A549 (cell line): ENCODE measurements at places on chromosomes 16 and 17.
A peak's percentile ranks its signal among the peaks of the same experiment; 100 is the strongest.

DNA sequence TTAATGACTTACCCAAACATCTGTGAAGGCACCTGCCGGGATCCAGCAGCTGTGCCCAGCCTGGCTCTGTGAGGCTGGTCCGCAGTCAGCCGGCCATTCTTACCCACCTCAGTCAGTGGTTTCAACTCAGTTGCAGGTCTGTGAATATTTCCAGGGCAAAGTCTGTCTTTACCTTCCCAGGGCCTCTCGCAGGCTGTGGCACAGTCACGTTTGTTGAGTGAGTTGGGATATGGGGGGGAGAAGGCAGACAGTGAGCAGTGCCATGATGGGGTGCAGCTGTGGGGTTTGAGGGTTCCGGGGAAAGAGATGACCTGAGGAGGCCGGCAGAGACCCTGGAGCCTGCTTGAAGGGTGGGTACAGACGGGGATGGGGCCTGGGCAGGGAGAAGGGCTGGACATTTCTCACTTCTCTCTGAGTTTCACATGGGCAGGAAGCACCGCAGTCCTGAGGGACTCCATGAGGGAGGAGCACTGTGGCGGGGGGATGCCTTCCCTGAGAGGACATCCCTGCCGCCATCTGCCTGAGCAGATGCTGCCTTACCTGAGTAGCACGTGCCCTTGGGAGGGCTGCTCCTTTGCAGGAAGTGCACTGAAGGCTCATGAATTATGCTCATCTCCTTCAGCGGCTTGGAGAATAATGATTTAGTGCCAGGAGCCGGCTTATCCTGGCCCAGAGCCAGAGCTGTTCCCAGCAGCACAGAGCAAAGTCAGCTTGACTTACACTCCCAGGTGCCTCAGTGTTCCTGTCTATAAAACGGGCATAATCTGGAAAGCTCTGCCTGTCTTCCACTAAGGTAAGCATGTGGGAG, 48.1 kb downstream of the KSR1 start:
- DNase-seq, result no peak

DNA sequence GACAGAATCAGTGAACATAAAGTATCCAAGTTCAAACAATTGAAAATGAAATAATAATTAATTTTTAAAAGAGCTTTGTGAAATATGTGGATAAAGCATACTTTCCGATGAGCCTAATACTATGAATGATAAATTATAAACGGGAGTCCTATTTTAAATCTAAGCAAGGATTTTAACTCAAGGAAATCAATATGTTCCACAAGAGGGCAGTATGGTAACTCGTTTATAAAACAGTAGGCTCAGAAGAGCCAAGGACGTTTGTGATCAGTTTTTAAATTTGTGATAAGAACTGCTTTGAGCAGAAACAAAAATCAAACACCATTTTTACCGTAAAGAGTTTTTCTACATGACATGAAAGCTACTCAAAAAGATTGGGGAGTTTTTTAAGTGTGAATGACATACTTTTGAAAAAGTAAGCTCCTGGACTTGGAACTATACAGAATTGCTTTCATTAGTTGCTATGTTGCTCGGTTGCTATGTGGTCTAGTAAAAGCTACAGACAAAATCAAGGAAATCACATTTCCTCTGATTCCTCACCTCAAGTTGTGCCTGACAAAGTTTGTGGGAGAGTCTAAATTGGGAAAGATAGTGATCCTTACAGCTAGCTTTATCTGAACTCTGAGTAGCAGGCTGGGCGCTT, 11.8 kb upstream of the TEKT1 start:
- no peak for DNase-seq

DNA sequence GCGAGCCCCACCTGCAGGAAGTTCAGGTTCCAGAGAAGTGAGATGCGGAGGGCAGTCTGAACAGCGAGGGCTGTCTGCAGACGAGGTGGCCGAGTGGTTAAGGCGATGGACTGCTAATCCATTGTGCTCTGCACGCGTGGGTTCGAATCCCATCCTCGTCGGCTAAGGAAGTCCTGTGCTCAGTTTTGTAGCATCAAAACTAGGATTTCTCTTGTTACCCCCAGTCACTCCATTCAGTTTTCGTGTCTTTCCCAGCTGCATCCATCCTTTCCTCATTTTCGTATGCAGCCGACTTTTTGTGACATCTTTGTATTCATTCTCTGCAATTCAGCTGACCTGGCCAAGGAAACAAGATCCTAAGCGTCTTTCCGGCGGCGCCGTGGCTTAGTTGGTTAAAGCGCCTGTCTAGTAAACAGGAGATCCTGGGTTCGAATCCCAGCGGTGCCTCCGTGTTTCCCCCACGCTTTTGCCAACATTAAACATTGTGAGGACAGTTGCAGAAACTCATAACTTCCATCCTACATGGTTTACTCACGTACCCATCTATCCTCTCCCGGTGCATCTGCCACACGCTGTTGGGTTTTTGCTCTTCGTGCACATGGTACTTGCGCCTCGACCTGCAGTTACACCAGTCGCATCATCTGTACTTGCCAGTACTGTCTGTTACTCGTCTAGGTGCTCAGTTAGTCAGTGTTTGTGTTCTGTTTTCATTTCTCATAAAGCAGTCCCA, 3.0 kb downstream of the BORCS6 start:
- peak; percentile 98 for DNase-seq

DNA sequence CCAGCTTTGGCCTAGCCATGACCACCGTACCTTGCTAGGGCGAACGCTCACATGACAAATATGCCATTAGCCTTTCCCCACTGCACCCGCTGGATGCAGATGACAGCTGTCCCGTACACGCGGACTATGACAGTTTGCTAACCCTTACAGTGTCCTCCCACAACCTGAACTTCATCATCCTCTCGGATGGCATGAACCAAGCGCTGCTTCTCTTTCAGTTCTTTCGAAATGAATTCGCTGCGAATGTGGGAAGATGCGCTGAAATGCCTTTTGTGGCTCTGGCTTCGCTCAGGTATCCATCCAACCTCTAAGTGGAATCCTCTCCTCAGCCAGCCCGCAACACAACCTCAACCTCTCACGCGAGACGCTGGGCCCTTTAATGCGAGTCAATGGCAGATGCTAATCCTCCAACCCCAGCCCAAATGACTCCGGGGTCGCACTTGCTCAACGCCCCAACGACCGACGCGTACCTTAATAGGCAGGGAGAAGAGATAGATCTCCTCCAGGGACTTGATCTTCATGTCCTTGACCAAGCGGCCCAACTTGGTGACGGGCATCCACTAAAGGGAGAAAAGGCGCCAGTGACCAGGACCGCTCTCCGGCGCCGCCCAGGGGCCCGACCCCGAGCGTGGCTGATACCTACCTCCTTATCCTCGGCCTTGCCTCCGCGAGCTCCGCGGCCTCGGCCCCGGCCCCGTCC, 670 bp downstream of the RPS2 start:
- DNase-seq, result peak; percentile 30

- peak; percentile 48 for DNase-seq
Measured at GRCh38 chr17:50272711-50273653, 1.3 kb upstream of the TMEM92 start.

GRCh38 chr17:49798182-49798581, 9.7 kb downstream of the KAT7 start:
- DNase-seq, result no peak

DNA sequence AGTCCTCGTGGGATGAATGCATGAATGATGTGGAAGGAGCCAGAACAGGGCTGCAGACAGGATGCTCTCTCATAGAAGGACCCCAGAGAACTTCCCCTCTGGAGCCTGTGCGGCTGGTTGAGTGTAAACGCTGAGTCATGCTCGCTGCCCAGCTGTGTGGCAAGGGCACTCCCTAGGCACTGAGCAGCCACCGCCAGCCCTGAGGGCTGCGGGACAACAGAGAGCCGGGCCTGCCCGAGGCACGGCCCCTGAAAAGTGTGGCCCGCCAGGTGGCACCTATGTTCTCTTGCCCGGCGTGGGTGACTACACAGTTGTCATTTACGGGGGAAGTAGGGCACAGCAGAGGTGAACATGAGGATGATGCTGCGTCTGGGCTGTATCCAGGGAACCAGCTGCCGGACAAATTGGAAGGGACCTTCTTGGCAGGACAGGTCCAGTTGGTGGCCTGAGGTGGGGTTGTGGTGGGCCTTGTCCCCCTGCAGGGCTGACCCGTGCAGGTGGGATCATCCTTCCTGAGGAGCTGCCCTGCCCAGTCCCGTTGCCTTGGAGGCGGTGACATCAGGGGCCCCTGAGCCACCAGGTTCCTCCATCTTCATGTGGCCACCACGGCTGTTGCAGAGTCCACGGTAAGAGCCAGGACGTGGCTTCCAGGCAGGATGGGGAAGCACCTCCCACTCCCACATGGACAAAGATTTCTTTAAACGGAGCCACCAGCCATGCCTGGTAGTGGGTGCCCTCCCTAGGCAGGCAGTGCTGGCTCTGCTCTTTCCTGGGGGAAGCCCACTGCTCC, 94.8 kb upstream of the CBX4 start:
- DNase-seq, result peak; percentile 58

DNA sequence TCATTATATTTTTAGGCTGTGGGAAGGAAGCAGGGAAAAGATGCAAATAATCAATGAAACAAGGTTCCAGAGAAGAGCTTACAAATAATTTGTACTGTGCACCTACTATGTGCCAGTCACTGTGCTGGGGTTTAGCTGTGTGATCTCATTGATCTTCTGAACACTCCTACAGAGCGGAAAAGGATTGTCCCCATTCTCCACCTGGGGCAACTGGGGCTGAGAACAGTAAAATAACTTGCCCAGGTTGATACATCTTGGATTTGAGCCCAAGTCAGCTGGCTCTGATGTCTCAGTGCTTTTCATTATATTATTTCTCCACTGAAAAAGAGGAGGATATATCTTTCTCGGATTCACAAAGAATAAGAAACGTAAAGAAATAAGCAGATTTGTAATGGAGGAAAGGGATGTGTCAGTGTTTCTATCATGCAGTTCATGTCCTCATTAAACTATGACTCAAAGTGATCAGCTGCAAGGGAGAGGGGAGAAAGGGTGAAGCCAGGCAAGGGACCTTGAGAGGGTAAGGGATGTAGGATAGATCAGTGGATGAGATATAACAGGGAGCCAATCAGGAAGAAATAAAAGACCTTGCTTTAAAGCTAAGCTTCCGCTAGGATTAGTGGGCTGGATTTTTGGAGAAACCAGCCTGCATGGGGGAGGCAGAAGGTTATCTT, 143.6 kb upstream of the NOL11 start:
- DNase-seq, result no peak

- no peak for DNase-seq
Measured at GRCh38 chr16:85157813-85158742, 45.8 kb upstream of the CIBAR2 start.
